Stimulated activated CD4-positive, alpha-beta T cell treated with anti-CD3 and anti-CD28 coated beads, Interleukin-1b, Interleukin-23, amount 100 ng/mL, for 1 hour (primary cell): ENCODE measurements at places on chromosomes 16 and 17.

DNA sequence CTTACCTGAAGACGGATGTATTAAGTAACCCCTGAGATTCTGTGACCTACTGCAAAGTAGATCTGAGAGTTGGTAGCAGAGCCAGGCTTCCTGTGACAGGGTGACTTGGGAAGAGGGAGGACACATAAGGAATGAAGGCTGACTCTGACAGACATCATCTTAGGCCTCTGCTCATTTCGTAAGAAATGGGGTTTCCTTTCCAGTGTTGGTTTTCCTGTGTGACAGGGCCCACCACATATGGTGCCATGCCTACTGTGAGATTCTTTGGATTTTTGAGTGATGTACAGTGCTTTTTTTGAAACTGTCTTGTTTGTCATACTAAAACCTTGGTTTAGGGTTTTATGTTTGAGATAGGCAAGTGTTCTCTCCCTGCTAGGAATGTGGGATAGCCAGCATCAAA is 12.7 kb downstream of the LIG3 start:
- DNase-seq: no peak

GRCh38 chr16:85329059-85329812 is 217.0 kb upstream of the CIBAR2 start:
- no peak for DNase-seq

- DNase-seq: no peak
Measured at GRCh38 chr17:71111460-71111859, 942.1 kb downstream of the KCNJ2 start.

- no peak for DNase-seq
Measured at GRCh38 chr17:67196422-67196821, 48.6 kb downstream of the HELZ start.
